ENCODE measurements at places on chromosomes 2 and 18. TPM values are rescaled to one million over a fixed set of nuclear protein-coding genes. Genes with fewer than 3 reads are reported as not detected.

Gene VWC2L
- not detected for total RNA-seq

GRCh38 chr2:135600915-135601314 is 69.6 kb downstream of the R3HDM1 start:
- H3K27me3 ChIP-seq, result no peaks in the 10 kb centered on the region
- no peak overlapping the region for H3K4me3 ChIP-seq
- H3K36me3 ChIP-seq, result peaks cover 12% of the 10 kb centered on the region
- peaks cover 9% of the 10 kb centered on the region for H3K4me1 ChIP-seq
- H3K27ac ChIP-seq, result no peak overlapping the region

GRCh38 chr2:22499082-22499839 is 885.7 kb upstream of the KLHL29 start:
- no peaks in the 10 kb centered on the region for H3K27me3 ChIP-seq
- no peaks in the 10 kb centered on the region for H3K36me3 ChIP-seq
- H3K4me3 ChIP-seq, result no peak overlapping the region
- H3K27ac ChIP-seq, result no peak overlapping the region
- no peak for DNase-seq
- H3K4me1 ChIP-seq, result no peaks in the 10 kb centered on the region

DNA sequence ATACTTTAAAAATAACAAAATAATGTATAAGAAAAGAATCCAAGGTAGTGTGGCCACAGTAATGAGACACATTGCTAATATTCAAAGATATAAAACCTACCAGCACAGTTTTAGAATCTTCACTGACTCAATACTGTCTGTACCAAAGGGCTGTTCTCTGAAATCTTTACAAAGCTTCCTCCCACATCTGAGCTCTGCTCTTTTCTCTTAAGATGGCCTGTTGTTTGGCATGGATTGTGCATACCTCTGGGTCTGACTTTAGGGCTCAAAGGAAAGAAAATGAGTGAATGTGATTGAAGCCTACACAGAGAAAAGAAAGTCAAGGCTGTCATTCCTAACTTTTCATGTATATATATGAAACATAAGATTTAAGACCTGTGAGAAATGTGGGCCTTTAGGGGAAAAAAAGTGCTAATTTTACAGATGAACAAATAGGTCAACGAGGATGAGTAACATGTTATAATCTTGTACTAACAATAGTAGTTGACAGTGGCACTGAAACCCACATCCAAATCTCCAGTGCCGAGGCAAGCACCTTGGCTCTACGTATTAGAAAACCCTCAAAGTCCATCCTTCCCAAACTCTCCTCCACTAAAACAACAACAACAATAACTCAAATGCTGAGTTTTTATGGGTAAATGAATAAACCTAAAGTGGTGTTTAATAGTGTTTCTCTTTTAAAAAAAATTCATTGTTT is 114.2 kb downstream of the ZNF521 start:
- peaks cover 3% of the 10 kb centered on the region for H3K27me3 ChIP-seq
- no peak overlapping the region for H3K27ac ChIP-seq
- H3K36me3 ChIP-seq, result no peaks in the 10 kb centered on the region
- no peaks in the 10 kb centered on the region for H3K4me1 ChIP-seq
- no peak overlapping the region for H3K4me3 ChIP-seq
- DNase-seq, result no peak

DNA sequence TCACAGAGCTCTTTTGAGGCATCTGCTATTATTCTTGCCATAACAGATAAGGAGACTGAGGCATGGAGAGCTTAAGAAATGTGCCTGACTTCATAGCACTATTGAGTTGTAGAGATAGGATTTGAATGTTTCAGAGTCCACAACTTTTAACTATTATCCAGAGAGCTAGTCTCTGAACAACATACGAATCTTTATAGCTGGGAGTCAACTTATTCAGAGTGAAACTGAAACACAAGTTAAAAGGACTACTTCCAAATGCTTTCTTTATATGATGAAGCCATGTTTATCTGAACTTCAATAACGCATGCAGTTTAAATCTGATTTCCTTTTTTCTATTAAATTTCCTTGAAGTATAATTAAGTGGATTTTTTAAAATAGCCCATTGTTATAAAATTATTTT is 268.8 kb downstream of the IKZF2 start:
- H3K27me3 ChIP-seq, result no peaks in the 10 kb centered on the region
- H3K27ac ChIP-seq, result no peak overlapping the region
- H3K4me3 ChIP-seq, result no peak overlapping the region
- H3K4me1 ChIP-seq, result peaks cover 5% of the 10 kb centered on the region
- no peak for DNase-seq
- peaks cover 16% of the 10 kb centered on the region for H3K36me3 ChIP-seq

Gene NMUR1
- not detected for total RNA-seq

DNA sequence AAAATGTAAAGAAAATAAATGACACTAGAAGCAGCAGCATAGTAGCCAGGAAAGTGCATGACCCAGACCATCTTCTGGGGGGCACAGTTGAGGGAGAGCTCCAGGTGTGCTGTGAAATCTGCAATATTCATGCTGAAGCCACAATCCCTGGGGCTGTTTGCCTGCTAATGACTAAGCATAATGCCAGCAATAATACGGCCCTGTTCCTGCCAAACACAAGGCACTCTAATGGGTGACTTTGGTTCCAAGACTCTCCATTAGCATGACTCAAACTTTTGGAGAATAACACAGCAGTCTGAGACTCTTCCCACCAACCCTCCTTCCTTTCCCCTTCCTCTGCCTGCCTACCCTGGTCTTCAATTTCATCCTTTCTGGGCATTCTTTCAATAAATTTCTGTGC is 77.9 kb upstream of the DOCK10 start:
- no peak for DNase-seq
- no peaks in the 10 kb centered on the region for H3K4me1 ChIP-seq
- no peaks in the 10 kb centered on the region for H3K27me3 ChIP-seq
- no peaks in the 10 kb centered on the region for H3K36me3 ChIP-seq

Gene PTPN2
- total RNA-seq, result 50.9 TPM

DNA sequence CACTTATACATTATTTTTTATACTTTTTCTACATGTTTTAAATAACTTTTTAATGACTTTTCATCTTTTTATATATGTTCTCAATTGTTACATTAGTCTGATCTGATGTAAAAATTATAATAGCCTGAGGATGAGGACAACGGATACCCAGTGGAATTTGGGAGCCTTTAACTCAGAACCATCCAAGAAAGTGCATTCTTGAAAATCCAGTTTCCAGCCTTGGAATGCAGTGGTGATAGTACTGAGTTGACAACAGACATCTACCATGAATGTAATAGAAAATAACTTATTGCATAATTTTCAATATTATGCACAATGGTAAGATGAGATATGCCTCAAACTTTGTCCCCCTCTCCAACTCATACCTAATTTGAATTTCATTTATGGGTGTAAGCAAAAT is 120.7 kb upstream of the ZC3H15 start:
- no peaks in the 10 kb centered on the region for H3K27me3 ChIP-seq
- no peak overlapping the region for H3K4me3 ChIP-seq
- H3K27ac ChIP-seq, result no peak overlapping the region
- peaks cover 24% of the 10 kb centered on the region for H3K36me3 ChIP-seq
- no peak for DNase-seq

GRCh38 chr2:227864161-227864756 is 7.2 kb upstream of the DAW1 start:
- H3K36me3 ChIP-seq, result no peaks in the 10 kb centered on the region
- H3K27ac ChIP-seq, result no peak overlapping the region
- H3K27me3 ChIP-seq, result peaks cover 14% of the 10 kb centered on the region
- DNase-seq, result no peak

DNA sequence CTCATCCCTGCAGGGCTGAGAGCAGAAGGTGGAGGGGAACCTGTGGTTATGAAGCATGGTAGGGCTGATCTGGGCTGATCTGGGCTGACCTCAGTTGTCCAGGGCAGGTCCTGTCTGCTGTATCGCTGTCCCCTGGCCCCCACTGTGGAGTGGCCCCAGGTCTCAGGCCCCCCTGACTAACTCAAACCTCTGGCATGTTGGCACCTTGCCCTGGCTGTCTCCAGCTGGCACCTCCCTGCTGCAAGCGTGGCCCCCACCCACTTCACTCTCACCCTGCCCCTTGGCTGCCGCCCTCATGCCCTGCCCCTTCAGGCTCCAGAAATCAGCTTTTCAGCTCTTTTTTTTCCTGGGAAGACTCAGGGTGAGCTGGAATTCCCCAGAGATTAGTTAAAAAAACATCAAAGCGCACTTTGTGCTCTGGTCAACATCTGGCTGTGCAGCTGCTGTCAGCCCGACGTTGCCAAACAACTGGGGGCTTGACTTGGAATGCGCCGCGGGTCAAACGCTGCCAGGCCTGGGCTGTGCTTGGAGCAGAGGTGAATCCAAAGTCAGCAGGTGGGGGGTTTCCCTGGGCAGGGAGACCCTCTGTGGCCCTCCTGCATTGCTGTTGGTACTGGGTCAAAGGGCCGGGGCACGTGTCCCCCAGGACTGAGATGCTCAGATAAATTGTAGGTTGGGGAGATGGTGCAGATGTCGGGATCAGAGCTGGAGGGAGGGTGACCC is 173.8 kb upstream of the HDAC4 start:
- H3K27ac ChIP-seq, result no peak overlapping the region
- H3K4me1 ChIP-seq, result no peaks in the 10 kb centered on the region
- no peak for DNase-seq
- H3K4me3 ChIP-seq, result no peak overlapping the region
- no peaks in the 10 kb centered on the region for H3K36me3 ChIP-seq

- no peak overlapping the region for H3K4me3 ChIP-seq
- no peaks in the 10 kb centered on the region for H3K27me3 ChIP-seq
- peak; percentile 31 for DNase-seq
- peaks cover 28% of the 10 kb centered on the region for H3K36me3 ChIP-seq
Measured at GRCh38 chr2:69345434-69345833, 41.6 kb downstream of the GFPT1 start.

DNA sequence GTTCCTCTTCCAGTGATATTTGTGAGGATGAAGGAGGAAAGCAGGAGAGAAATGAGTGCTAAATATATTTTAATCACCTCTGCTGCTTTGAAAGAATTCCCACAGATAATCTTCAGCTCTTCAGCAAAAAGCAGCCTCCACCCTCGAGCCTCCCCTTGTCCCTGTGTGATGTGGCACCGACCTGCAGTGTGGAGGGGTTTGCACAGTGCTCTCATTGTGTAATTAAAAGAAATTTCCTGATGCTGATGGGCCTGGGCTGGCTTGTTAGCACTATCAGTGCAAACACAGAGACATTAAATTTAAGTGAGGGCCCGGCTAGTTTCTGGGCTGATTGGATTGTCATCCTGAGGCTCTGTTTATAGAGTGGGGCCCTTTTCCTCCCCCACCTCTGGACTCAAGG is 53.4 kb downstream of the KIF5C start:
- H3K27me3 ChIP-seq, result no peaks in the 10 kb centered on the region
- peaks cover 15% of the 10 kb centered on the region for H3K4me1 ChIP-seq
- no peak overlapping the region for H3K4me3 ChIP-seq
- DNase-seq, result no peak

Gene FN1
- total RNA-seq, result 0.29 TPM

Gene CHST10
- total RNA-seq, result 13.4 TPM
